ENCODE measurements at places on chromosomes 11 and 22.

DNA sequence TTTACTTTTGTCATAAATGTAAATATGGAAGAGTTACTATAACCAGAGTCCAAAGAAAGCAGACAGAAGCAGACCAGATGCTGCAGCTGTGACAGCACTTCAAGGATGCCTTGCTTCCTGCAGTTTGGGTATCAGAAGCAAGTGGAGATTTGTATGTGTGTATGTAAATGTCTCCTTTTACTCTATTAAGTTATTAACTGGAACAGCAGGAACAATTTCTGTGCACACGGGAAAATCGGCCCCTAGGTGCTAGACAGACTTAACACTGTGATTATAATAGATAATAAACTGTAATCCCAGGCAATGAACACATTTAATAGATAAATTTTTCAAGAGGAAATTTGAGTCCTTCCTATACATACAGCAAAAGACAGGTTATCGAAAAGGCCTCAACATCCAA lies 178.6 kb upstream of the PITPNB start:
- no peak for DNase-seq

GRCh38 chr22:28914201-28914600 lies 30.8 kb downstream of the ZNRF3 start:
- DNase-seq = no peak

- no peak for DNase-seq
Measured at GRCh38 chr11:43952401-43953342, 10.2 kb downstream of the C11orf96 start.

DNA sequence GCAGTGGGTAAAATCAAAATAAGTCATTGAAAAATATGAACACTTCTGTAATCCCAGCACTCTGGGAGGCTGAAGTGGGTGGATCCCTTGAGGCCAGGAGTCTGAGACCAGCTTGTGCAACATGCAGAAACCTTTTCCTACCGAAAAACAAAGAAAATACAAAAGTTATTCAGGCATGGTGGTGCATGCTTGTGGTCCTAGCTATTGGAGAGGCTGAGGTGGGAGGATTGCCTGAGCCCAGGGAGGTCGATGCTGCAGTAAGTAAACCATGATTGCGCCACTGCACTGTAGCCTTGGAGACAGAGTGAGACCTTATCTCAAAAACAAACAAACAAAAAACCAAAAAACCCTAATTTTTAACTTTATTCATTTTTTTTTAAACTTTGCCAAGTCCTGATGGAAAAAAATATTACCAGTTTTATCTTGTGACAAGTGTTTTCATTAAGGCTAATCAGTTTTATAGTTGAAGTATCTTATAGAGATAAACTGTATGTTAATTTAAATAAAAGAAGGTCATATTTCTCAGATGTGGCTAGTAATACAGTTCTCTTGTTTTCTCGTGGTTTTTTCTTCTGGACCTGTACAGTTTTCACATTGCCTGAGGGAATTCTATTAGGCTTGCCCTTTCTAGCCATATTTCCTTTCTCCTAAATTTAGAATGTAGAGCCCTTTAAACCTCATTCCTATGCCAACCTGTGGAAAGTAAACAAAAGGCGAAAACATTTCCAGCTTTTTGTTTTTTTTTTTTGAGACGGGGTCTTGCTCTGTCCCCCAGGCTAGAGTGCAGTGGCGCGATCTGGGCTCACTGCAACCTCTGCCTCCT lies 9.4 kb downstream of the HIPK3 start:
- peak; percentile 12 for DNase-seq

- no peak for DNase-seq
Measured at GRCh38 chr11:132475026-132475425, 1057.3 kb downstream of the OPCML start.

GRCh38 chr11:112289588-112290492 lies 29.2 kb upstream of the PLET1 start:
- peak; percentile 60 for DNase-seq

All from SJSA1 (cell line).